ENCODE measurements at places on chromosomes 1 and 21.
A peak's percentile ranks its signal among the peaks of the same experiment; 100 is the strongest.

DNA sequence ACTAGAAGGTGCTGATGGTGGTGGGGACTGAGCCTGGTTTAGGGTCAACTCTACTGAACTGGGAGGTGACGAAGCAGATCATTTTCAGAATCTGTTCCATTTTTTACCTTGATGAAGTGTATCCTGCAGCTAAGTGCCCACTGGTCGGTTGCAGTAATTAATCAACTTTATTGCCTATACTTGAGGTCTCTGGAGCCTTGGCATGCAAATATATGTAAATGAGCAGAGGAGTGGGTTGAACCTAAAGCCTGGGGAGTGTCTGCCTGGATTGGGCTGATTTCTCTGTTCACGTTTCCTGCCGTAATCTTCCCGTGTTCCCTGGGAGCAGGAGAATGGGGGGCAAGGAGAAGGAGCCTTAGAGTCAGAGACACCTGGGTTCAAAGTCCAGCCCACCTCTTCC lies 286.8 kb downstream of the PTPRU start:
- DNase-seq: no peak

- no peak for DNase-seq
Observed at GRCh38 chr1:33390542-33390941, 40.4 kb downstream of the PHC2 start.

GRCh38 chr1:159992161-159992560 lies 38.1 kb upstream of the SLAMF9 start:
- no peak for DNase-seq

- DNase-seq: no peak
Observed at GRCh38 chr1:65756616-65757015, 36.1 kb upstream of the PDE4B start.

DNA sequence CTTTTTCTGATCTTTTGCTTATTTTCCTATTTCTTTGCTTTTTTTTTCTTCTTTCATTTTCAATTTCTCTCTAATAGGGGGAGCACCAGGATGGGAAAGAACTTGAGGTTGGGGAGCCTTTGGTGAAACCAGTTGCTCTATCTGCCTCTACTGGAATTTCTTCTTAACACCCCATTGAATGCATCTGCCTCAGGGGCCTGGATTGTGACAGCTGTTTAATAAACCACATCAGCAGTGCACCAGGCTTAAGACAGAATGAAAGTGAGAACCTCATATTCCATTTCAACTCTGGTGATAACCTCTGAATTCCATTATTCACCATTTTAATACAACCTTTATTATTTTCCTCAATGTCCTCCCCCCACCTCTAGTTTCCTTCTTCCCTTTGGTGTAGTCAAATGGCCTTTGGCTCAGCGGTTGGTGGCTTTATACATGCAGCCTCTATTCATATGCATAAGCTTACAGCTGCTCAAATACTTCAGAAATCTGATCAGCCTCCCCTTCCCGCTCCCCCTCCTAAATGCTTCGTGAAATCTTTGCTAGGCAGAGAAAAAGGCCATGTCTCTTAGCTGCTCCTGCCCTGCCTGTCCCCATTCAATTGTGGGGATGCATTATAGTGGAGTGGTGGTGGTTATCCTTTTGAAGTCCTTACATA lies 537.3 kb upstream of the PLXNA2 start:
- DNase-seq: no peak

GRCh38 chr1:244450597-244451538 lies 841 bp downstream of the ADSS2 start:
- DNase-seq: peak; percentile 69

DNA sequence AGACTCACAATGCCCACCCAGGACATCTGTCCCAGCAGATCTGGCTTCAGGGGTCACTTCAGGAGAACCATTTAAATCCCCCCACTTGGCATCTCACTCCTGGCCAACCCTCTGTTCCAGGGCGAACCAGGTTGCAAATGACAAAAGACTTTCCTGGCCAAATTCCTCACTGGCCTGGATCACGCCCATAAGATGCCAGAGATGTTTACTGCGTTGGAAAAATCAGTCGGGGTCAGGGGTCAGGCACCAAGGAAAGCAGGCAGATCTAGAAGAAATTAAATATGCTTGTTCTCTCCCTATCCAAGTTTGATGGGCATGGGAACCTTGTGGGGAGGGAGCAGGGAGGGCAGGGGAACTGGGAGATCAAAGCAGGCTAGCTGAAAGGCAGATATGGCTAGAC lies 14.6 kb upstream of the AGTRAP start:
- no peak for DNase-seq

- DNase-seq: peak; percentile 22
Observed at GRCh38 chr1:71046891-71047634, 553 bp downstream of the PTGER3 start.

DNA sequence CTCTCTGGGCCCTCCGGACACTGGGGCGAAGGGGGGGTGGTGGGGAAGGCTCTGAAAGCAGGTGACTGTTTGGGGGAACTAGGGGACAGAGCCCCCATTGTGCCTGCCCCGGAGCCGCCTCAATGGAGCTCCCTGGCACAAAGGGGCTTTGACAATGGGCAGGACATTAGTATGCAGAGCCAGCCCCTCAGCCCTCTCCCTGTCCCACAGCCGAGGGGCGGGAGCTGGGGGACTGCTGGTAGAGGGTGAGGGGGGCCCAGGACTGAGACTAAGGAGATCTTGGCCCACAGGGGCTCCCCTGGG lies 7.8 kb downstream of the KCNJ10 start:
- DNase-seq: no peak

GRCh38 chr1:27600498-27601175 lies 3.3 kb downstream of the AHDC1 start:
- DNase-seq: no peak

GRCh38 chr21:46091631-46092025 lies 6.3 kb upstream of the COL6A2 start:
- DNase-seq: no peak

GRCh38 chr1:100445565-100445964 lies 92.4 kb upstream of the GPR88 start:
- no peak for DNase-seq

- no peak for DNase-seq
Observed at GRCh38 chr1:209512821-209513220, 70.7 kb upstream of the CAMK1G start.

DNA sequence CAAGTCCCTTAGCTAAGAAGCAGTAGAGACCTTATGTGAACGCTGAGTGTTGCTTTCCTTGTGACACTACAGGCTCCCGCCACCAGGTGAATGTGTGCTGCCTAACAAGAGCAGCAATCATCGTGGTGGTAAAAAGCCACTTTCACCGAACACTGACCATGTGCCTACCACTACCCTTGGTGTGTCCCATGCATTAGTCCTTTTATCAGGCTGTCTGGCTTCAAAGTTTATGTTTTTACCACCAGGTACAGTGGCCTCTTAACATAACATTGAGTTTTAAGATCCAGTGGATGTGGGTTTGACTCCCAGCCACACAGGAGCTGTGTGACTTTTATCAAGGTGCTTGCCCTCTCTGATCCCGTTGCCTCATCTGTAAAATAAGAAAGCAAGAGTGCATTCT lies 1.7 kb downstream of the C1QB start:
- DNase-seq: no peak

- no peak for DNase-seq
Observed at GRCh38 chr1:204384636-204385352, 25.1 kb upstream of the PLEKHA6 start.

GRCh38 chr21:35256468-35256988 lies 207.4 kb upstream of the RUNX1 start:
- DNase-seq: no peak

- DNase-seq: no peak
Observed at GRCh38 chr1:25197235-25197975, 34.9 kb downstream of the SYF2 start.

- no peak for DNase-seq
Observed at GRCh38 chr1:201912832-201913231, 24.1 kb downstream of the SHISA4 start.

GRCh38 chr1:159352436-159352835 lies 50.3 kb downstream of the FCER1A start:
- no peak for DNase-seq

- no peak for DNase-seq
Observed at GRCh38 chr1:17744666-17745478, 10.3 kb upstream of the ACTL8 start.

- DNase-seq: no peak
Observed at GRCh38 chr21:18334066-18334465, 69.5 kb downstream of the TMPRSS15 start.

DNA sequence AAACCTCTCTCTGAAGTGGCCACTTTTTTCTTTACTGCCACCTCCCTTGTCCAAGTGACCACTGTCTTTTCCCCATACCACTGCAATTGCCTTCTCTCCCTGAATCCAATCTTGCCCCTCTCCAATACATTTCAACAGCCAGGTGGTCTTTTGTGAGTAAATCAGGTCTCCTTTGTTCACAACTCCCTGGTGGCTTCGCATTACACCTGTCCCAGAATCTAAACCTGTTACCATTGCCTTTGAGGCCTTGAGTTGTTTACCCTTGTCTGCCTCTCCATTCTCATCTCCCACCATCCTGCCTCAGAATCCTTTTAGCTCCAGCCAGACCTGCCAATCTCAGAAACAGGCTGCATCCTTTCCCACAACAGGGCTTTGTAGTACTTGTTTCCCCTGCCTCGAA lies 21.8 kb upstream of the DYNLT5 start:
- DNase-seq: no peak

DNA sequence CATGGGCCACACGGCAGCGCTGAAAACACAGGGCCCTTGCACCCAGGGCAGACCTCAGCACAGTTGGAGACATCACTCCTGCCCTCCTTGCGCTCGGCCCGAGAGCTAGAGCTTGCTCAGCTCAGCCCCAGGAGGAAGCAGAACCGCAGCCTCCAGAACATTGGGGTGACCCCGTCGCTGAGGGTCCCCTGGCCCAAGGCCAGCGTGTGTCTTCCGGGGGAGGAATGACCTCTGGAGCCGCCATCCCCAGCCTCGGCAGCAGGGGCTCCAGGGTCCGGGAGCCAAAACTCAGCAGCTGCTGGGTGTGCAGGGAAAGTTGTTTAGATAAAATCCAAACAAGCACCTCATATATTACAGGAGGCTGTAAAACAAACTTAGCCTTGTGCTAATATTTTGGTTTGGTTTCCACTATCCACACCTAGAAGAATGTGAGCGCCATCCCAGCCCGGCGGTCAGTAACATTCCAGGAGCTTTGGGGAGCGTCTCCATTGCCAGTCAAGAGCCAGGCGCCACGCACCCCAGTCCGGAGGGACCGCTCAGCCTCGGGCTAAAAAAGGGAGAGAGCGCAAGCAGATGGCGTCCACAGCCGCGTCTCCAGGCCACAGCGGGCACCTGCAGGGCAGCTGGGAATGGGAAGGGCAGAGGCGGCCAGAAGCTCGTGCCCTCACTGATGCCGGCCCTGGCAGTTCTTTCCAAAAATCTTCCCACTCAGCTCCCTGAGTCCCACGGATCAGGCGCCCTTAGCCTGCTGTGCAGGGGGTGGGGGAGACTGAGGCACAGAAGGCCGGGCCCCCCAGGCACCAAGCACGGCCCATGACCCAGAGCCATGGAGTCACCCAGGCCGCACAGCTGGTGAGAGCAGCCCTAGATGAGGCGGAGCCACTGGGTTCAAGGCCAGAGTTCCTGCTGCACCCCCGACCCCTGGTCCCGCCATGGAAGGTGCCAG lies 52.0 kb downstream of the SLX9 start:
- DNase-seq: no peak

DNA sequence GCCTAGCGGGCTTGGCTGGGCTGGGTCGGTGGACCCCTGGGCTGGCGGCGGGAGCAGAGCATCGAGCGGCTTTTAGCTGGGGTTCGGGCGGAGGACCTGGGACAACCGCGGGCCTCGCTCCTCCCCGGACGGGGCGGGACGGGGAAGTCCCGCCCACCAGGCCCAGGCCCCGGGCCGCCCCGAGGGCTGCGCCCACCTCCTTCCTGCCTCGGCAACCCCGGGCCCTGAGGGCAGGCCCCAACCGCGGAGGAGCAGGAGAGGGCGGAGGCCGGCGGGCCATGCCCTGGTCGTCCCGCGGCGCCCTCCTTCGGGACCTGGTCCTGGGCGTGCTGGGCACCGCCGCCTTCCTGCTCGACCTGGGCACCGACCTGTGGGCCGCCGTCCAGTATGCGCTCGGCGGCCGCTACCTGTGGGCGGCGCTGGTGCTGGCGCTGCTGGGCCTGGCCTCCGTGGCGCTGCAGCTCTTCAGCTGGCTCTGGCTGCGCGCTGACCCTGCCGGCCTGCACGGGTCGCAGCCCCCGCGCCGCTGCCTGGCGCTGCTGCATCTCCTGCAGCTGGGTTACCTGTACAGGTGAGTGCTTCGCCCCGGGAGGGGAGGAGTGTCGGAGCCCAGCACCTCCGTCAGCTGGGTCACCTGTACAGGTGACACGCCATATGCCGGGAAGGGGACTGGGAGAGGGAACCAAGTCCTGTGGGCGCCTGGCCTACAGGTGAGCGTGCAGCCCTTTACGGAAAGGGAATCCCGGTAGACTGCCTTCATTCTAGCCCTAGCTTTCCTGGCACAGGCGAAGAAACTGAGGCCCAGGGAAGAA lies at the start of gene XKR8:
TSS of gene XKR8 (plus strand) at position 182 of the 812 bp plus-strand sequence. CDS start at position 279, 97 bp downstream.
- peak; percentile 86 for DNase-seq

GRCh38 chr1:162292422-162292849 lies 84.2 kb downstream of the SPATA46 start:
- no peak for DNase-seq

- no peak for DNase-seq
Observed at GRCh38 chr1:225347123-225347683, 80.6 kb downstream of the LBR start.

GRCh38 chr1:201507360-201507675 lies 395 bp upstream of the CSRP1 start:
- no peak for DNase-seq

DNA sequence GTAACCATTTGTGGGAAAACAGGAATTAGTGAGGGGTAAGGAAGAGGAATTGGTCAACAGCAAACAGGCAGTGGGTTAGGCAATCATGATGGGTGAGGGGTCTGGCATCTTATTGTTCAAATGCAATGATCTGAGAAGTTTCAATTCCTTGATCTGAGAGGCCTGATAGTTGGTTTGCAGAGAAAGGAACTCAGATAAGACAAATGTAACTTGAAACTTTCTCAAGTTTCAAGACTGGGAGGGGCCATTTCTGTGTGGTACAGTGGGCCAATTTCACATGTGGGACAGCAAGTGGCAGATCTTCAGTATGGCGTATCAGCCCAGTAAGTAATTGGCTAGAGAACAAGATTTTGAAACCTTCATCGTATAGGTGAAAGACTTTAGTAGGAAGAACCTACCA lies 102.5 kb downstream of the XPR1 start:
- no peak for DNase-seq

DNA sequence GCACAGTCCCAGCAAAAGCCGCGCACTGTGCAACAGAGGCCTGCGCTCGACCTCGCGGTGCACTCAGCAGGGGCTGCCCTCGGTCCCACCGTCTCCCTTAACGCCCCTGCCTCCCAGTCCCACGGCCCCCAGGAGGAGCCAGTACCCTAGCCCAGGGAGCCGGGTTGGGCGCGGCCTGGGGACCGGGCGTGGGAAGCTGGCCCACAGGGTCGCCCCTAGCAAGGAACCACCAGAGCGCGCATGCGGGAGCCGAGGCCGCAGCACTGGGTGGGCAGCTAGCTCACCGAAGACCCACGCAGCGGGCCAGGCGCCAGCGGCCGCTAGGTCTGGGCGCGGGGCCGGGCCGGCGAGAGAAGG lies 21.6 kb upstream of the ZNF678 start:
- DNase-seq: no peak

- no peak for DNase-seq
Observed at GRCh38 chr1:51705035-51705434, 88.1 kb downstream of the OSBPL9 start.

- DNase-seq: no peak
Observed at GRCh38 chr1:231972111-231972445, 345.5 kb downstream of the DISC1 start.

GRCh38 chr1:100383743-100384405 lies 31.6 kb downstream of the CDC14A start:
- no peak for DNase-seq
